ENCODE measurements at places on chromosomes 1 and 21.

DNA sequence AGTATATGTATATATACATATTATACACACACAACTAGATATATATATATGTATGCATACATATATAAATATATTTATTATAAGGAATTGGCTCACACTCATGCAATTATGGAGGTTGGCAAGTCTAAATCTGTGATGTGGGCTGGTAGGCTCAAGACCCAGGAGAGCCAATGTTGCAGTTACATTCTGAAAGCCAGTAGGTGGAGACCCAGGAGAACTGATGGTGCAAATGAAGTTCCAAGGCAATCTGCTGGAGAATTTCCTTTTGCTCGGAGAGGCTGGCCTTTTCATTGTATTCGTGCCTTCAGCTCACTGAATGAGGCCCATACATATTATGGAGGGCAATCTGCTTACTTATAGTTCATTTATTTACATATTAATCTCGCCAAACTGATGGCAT, 9.4 kb downstream of the IVL start:
- no peak for DNase-seq

- DNase-seq = no peak
Measured at GRCh38 chr1:67827688-67828087, 5.6 kb downstream of the GNG12 start.

GRCh38 chr1:188249811-188250210, 1421.1 kb downstream of the PLA2G4A start:
- DNase-seq = no peak

GRCh38 chr1:113388621-113389358, 1.5 kb upstream of the MAGI3 start:
- no peak for DNase-seq

- DNase-seq = no peak
Measured at GRCh38 chr1:203934027-203934426, 72.6 kb downstream of the SNRPE start.

DNA sequence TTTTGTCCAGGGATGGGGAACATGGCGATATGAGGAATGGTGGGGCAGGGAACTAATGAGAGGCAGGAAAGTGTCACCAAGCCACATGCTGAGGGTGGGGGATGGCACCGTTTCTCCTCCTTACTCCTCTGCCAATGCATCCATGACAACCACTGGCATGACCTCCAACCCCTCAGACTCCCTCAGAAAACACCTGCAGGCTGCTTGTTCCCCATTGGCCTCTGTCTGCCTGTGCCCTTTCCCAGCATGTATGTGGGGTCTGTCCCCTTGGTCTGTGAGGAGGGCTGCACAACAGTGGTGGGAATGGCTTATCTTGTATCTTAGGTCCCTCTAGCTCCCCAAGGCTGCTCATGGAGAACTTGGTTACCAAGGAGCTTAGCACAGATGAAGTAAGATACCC, 137.2 kb upstream of the NGF start:
- DNase-seq = no peak

GRCh38 chr1:87993051-87993450, 664.4 kb downstream of the LMO4 start:
- no peak for DNase-seq

GRCh38 chr1:46401964-46402626, 8.0 kb downstream of the FAAH start:
- peak; percentile 31 for DNase-seq

- DNase-seq = no peak
Measured at GRCh38 chr1:194309697-194310096, 1123.3 kb upstream of the B3GALT2 start.

DNA sequence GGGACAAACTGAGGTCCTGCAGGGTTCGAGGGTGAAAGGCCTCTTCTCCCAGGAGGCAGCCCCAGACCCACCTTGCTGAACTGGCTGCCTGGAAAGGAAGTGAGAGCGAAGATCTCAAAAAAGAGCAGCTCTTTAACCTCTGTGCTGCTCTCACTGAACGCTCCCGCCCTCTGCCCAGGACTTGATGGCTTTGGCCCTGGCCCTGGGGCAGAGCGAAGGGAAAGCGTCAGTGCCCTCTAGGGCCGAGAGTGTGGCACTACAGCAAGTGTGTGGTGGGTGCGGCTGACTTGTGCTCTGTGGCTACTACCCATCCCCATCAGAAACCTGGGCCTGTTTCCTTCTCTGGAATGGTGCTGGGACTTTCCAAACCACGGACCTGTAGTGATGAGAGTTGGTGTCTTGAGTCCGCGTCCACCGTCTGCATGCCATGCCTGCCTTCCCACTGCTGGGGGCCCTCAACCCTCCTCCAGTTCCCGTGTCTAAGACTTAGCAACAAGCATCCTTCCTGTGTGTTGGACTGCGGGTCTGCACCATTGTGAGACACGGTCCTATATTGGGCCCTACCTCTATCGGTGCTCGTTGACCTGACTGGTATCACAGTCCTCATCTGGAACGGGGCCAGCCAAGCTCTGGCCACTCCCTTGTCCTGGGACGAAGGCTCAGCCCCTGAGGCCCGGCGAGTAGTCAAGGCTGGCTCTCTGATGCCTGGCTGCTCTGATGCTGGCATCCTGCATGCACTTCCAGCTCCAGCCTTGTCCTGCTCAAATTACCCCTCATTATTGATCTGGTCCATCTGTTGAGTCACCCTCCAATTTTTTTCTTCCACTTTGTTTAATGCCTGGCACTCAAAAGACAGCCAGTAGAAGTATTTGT, 180.3 kb downstream of the DISC1 start:
- DNase-seq = no peak

DNA sequence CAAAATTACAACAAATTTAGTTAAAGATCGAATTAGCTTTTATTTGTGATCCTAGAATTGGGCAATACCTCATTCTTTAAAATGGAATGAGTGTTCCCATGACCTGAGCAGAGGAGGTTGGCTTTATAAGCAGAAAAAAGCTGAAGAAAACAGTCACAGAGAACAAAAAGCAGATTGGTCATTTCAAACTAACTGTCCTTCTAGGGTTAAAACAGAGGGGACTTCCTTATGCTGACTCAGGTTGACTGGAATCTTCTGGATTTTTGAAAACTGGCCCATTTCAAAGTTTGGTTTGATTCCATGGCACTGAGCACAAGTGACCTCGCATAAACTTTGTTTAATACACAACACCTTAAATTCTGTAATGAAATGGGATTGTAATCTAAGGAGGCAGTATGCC, 17.6 kb downstream of the NFASC start:
- no peak for DNase-seq

GRCh38 chr1:151728151-151729054, 7.1 kb downstream of the RIIAD1 start:
- no peak for DNase-seq

- DNase-seq = no peak
Measured at GRCh38 chr1:212721388-212722247, 22.0 kb upstream of the BATF3 start.

DNA sequence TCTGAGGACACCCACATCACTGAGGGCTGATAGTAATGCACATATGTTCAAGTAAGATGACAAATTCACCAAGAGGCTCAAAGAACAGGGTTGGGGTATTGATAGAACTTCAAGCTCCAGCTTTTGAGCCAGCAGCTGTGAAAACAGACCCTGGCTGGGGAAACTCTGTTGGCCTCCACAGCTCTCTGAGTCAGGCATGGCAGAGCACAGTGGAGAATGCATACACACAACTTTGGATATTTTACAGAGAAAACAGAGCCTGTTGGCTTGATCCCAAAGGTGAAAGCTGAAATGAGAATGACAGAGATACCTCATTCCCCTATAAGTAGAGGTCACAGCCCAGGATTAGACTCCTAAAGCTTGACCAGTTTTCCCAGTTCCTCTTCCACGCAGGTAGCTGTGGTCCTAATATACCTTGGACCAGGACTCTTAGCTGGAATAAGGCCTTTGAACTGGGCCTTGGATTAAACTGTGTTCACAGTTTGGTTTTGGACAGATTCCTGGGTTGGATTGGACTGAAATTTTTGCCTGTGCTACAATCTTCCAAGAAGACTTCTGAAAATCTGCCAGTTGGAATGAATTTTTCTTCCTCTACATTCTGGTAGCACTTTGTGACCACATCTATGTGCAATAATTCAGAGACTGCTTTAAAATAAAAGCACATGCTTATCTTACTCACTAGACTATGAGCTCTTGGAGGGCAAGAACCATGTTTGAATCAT, 101.6 kb upstream of the HMGB4 start:
- no peak for DNase-seq

DNA sequence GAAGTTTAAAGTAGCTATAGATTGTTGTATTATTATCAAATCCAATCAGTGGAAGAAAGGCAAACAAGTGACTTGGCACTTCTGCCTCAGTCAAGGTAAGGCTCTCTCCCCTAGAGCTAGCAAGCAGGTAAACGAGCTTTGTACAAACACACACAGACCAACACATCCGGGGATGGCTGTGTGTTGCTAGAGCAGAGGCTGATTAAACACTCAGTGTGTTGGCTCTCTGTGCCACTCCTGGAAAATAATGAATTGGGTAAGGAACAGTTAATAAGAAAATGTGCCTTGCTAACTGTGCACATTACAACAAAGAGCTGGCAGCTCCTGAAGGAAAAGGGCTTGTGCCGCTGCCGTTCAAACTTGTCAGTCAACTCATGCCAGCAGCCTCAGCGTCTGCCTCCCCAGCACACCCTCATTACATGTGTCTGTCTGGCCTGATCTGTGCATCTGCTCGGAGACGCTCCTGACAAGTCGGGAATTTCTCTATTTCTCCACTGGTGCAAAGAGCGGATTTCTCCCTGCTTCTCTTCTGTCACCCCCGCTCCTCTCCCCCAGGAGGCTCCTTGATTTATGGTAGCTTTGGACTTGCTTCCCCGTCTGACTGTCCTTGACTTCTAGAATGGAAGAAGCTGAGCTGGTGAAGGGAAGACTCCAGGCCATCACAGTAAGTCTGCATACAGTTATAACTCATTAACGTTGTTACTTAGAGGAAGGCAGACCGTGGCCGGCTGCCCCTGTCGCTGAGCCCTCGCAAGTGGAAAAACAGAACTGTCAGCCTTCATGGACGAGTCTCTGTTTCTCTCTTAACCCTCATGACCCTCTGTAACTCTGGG, at the start of gene PALMD:
TSS of gene PALMD (plus strand) at position 415 of the 833 bp plus-strand sequence. CDS start at position 620, 205 bp downstream.
- DNase-seq = no peak

GRCh38 chr1:244104309-244105060, 53.4 kb downstream of the ZBTB18 start:
- DNase-seq = peak; percentile 29

GRCh38 chr1:20742671-20743070, 10.2 kb upstream of the SH2D5 start:
- DNase-seq = no peak

DNA sequence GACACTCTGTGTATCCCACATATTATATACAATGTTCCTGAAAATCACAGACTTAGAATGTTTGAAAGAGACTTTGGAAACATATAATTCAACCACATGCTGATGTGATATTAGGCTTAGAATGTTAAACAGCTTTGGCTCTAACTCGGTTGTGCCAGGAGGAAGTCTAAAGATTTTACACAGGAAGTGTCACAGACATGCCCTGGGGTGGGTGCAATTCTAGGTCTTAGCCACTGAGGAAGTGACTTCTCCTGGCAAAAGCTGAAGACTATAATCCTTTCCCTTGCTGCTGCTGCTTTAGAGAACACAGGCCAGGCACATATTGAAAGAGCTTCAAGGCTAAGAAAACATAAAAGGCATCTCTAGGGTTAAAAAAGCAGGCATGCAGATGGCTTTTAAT, 51.0 kb downstream of the RPL5 start:
- no peak for DNase-seq

- no peak for DNase-seq
Measured at GRCh38 chr1:10591010-10591409, 116.3 kb downstream of the PEX14 start.

GRCh38 chr1:90831910-90832309, 114.8 kb upstream of the BARHL2 start:
- DNase-seq = no peak

- DNase-seq = no peak
Measured at GRCh38 chr1:93597709-93598108, 83.9 kb downstream of the BCAR3 start.

GRCh38 chr1:185442050-185442449, 125.0 kb upstream of the IVNS1ABP start:
- DNase-seq = no peak

DNA sequence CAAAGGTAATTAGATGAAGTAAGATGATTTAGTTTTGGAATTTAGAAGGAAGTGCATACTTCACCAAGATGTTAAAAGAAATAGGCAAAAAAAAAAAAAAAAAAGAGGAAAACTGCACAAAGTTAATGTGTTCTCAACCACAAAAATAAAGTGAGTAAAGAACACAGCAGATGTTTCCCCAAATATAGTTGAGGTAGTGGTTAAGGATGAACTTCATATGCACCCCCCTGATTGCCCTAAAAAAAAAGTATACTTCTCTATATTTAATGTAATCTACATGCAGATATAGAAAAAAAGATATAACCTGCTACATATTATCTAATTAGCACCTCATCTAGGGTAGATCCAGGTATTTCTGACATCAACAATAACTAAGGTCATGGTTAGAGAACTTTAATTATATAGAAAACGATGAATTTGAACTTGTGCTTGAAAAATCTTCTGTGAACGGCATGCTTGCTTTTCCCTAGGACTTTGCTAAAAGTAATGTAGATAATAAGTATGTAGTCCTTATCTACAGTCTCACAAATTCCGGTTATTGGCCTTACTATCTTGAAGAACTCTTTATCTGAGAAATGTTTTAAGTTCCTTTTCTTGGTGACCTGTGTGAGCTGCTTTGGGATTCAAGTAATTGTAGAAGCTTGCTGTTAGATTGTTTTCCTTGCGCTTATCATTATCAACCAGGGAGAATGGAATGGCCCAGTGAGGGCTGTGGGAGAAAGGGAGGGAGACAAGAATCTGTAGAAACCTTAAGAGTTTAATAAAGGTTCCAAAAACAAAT, 70.1 kb upstream of the LRRC7 start:
- DNase-seq = no peak

GRCh38 chr1:184626076-184627006, 128.3 kb downstream of the EDEM3 start:
- DNase-seq = no peak

DNA sequence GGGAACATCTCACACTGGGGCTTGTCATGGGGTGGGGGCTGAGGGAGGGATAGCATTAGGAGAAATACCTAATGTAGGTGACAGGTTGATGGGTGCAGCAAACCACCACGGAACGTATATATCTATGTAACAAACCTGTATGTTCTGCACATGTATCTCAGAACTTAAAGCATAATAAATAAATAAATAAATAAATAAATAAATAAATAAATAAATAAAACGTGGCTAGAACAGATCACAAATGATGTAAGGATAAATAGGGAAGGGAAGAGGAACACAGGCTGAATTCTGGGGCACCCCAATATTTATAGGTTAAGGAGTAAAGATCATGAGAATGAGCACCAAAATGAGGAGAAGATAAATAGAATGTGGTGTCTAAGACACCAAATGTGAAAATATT, 592.2 kb downstream of the AMY1C start:
- DNase-seq = no peak

DNA sequence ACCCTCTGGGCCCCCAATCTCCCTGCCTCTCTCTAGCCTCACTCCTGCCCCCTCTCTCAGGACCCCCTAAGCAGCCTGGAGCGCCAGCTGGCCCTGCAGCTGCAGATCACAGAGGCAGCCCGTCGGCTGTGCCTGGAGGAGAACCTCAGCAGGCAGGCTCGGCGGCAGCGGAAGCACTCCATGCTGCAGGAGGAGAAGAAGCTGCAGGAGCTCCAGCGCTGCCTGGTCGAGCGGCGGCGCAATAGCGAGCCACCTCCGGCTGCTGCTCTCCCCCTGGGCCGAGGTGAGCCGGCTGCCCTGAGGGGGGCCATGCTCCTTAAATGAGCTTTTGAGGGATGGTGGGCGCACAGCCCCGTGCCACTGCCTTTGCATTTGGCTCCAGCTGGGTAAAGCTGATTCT, 6.2 kb downstream of the INAVA start:
- DNase-seq = no peak

- DNase-seq = no peak
Measured at GRCh38 chr1:177172866-177173265, 2.1 kb downstream of the BRINP2 start.

All from brain pericyte (primary cell).